GM20000 (cell line): ENCODE measurements at places on chromosomes 4 and X.

DNA sequence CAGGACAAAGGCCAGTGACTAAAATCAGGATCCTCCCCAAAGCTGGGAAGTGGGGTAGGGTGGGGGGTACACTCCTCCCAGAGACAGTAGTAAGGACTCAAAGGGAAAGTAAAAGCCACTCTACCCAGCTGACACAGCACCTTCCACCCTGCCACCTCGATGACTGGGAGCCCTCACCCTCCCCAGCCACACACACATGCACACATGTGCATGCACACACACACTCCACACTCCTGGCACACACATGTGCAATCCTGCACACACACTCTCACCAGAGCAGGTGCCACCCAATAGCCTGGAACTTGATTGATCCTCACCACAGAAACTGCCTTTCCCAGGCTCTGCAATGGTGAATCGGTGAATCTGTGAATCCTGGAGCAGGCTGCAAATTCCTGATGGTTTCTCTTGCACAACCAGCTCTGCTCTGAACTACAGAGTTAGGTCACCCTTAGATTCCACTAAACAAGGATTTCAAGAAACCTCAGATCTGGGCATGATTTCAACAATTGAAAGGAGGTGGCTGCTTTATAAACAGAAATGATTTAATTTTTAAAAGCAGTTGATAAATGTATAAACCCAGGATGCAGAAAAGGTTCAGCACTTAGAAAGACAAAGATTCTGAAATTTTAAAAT is 21.5 kb downstream of the AMOT start:
- DNase-seq, result no peak

DNA sequence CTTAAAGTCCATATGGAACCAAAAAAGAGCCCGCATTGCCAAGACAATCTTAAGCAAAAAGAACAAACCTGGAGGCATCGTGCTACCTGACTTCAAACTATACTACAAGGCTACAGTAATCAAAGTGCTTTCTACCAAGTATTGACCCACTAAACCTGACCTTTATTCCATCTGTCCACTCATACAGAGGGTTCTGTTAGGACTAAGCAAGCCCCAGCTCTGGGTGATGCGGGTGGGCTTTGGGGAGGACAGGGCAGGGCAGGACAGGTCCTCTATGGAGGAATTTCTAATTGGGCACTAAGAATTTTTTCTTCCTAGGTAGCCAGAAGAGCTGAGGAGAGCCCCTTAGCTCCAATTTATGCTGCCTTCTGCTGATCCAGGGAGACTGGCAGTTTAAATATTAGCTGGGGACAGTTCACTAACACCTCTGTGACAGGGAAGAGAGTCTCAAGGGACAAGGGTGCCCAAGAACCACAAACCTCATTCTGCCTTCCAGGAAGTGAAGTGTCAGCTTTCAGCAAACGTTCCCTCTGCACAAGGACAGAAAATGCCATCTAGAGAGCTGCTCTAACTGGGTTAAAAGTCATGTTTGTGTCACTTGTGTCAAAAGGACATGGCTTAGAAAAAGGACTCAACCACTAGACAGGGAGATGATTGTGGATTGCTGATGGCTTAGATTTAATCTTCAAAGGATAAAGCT is 143.2 kb downstream of the KIT start:
- DNase-seq, result no peak

- peak; percentile 52 for DNase-seq
Measured at GRCh38 chrX:71178908-71179307, 34.3 kb downstream of the NLGN3 start.

- no peak for DNase-seq
Measured at GRCh38 chr4:90958256-90958895, 831.2 kb downstream of the CCSER1 start.

DNA sequence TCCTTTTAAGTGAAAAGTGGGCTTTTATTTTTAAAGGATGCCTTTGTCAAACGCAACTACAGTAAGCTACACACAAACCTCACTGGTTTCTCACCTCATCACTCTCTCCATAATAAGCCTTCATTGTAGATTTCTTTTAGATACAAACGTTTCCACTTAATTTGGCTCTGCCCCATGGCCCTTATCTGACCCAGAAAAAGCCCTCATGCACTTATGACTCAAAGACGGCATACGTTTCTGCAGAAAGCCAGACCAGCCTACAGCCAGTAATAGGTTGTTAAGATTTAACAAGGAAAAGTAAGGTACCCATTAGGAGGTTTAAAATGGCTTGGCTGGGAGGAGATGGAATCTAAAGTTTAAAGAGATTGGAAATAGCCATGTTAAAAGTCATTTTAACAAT is 914.6 kb upstream of the INTU start:
- no peak for DNase-seq

GRCh38 chr4:48173056-48173991 is 39.3 kb upstream of the TXK start:
- DNase-seq, result no peak

GRCh38 chr4:150818661-150819060 is 196.4 kb downstream of the LRBA start:
- no peak for DNase-seq

- no peak for DNase-seq
Measured at GRCh38 chr4:102174719-102175189, 170.5 kb downstream of the SLC39A8 start.
